ENCODE measurements at places on chromosomes 3 and 15.

- no peak for DNase-seq
Measured at GRCh38 chr3:146195030-146195429, 34.0 kb upstream of the PLOD2 start.

- peak; percentile 84 for DNase-seq
Measured at GRCh38 chr3:171459942-171460724, at the start of gene TNIK. Gene TNIK, minus strand, starts transcription at chr3:171460405. Its CDS starts 342 bp downstream, at chr3:171460063.

DNA sequence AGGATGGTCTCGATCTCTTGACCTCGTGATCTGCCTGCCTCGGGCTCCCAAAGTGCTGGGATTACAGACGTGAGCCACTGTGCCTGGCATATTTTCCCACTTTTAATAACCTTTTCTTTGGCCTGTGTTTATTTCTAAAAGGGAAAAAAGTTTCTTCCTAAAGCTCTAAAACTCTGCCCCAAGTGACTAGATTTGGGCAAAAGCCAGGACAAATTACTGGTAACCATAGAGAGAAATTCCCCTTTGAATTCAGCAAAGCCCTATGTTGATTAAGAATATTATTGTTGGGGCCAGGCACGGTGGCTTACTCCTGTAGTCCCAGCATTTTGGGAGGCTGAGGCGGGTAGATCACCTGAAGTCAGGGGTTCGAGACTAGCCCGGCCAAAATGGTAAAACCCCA is 11.5 kb upstream of the TRPM7 start:
- no peak for DNase-seq

DNA sequence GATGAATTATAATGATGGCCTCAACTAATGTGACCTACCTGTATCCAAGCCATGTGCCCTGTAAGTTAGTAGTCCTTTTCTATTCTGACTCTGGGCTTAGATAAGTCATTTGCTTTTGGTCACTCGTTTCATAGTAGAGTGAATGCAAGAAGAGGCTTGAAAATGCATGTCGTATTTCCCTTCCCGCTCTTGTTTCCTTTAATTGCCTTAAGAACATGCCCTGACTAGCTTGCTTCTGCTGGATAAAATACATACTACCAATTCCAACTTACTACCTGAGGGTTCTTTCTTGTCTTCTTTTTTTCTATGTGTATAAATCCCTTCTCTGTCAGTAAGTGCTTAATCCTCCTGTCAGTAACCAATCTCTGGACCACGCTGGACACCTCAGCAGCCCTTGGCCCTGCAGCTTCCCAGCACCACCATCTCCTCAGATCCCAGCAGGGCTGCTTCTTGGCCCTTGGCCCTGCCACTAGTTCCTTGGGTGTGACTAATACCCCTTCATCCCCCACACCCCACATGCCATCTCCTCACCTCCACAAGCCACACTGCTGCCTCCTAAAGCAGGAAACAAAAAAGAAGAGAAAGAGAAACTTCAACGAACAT is 771.7 kb downstream of the IGSF11 start:
- DNase-seq = no peak

DNA sequence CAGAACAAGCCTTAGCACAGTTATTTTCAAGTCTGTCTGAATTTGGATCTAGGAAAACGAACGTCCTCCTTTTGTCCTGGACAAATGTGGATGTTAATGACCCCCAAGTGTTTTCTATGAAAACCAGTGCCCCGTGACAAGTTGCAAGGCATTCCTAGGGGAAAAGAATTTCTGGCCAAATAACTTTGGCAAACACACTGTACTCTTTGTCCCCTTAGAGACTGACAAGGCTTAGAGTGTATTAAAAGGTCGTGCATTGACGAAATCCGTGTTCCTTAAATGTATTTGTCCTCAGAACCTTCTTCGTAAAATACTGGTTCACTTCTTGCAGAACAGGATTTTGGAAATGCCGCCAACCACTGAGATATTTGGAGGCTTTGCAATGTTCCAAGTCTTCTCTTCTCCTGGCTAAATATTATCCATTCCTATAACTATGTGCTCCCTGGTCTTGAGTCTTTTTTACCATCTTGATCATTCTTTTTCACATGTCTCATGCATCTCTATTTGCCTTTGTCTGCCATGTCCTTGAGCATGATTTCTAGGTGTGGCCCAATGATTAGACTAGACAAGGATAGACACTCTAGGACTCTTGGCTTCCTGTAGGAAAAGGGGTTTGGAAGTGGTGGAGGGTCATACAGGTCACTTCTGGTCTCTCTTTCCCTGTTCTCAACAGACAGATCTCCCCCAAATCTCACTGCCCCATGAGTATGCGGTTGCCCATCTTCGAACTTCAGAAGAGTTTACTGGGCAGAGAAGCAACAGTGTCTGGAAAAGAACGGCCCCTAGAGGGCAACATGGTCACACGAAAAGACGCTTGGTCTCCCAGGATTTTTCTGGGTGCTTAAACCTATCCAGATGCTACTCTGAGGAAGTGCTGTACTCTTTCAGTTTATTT is 117.5 kb downstream of the EDEM1 start:
- peak; percentile 57 for DNase-seq

GRCh38 chr15:63221346-63221745 is 31.9 kb downstream of the RAB8B start:
- DNase-seq = no peak

- no peak for DNase-seq
Measured at GRCh38 chr3:8709287-8709686, 24.3 kb upstream of the CAV3 start.

DNA sequence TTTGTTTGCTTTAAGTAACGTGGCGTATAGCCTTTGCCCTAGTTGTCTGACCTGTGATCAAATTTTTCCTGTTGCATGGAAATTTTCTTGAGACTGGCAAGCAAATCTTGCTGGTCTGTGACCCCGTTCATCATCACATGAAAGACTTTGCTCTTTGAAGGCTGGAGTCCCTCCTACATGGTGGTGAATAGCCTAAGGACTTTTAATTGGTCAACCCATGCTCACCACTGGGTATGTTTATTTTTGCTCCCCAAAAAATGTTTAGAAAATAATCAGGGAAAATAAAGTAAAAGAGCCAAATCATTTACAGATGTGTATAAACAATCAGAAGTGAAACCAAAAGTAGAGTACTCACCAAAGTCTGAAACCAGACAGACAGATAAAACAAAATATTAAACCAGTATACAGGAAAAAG is 1075.3 kb upstream of the ALCAM start:
- peak; percentile 52 for DNase-seq

- DNase-seq = no peak
Measured at GRCh38 chr15:25426896-25427610, 11.8 kb downstream of the UBE3A start.

GRCh38 chr3:193261970-193262369 is 20.9 kb downstream of the PLAAT1 start:
- no peak for DNase-seq

GRCh38 chr3:120640231-120640630 is 41.8 kb downstream of the HGD start:
- no peak for DNase-seq

GRCh38 chr3:117165601-117166051 is 456.0 kb downstream of the TUSC7 start:
- no peak for DNase-seq

- DNase-seq = no peak
Measured at GRCh38 chr3:195751560-195751959, 30.8 kb downstream of the MUC20 start.

DNA sequence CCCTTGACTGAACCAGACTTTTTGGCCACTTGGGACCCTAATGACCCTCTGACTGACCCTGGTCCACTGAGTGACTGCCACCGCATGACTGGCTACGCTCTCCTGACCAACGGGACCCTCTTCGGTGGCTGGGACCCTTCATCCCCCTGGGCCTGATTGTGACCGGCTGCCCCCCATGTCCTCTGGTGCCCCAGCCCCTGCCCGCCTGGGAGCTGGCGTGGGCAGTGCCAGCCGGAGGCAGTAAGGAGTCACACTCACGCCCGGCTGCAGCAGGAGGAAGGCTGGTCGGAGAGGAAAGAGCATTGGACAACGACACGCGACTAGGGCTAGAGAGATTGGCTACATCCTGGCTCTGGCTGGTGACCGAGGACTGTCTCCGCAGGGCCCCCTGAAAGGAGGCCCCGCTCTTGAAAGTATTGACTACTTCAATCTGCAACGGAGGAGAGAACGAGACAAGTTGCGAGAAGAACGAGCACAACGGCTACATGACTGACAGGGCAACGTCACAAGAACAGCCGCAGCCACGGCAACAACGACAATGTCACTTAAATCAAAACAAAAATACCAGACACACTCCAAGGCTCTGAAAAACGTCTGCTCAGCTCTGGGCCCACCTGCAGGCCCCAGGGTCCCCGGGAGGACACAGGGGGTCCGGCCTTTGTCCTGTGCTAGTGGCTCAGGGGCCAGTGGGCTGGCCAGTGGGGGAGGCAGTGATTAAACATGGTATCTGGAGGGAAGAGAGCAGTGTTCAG is 15.1 kb upstream of the SEC13 start:
- DNase-seq = no peak

- DNase-seq = peak; percentile 47
Measured at GRCh38 chr3:52005571-52005986, 9.9 kb upstream of the RPL29 start.
